ENCODE measurements at places on chromosomes 7 and 10. TPM values are rescaled to one million over a fixed set of nuclear protein-coding genes. Genes with fewer than 3 reads are reported as not detected.

DNA sequence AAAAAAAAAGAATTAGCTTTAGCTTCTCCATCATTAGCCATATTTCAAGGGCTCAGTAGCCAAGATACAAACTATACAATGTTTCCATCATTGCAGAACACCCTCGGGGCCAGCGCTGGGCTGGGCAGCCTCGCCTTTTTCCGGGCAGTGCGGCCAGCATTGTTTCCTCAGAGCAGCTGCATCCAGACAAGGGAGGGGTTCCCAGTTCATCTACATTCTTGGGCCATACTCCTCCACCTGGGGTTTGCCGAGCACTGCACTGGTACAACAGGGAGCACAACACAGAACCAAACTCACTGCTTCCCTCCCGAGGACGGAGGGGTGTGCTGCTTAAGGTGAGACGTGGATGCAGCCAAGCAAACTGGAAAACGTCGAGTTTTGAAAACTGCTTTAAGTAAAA lies 2.4 kb upstream of the PKD1L1 start:
- peak; percentile 46 for DNase-seq

- DNase-seq = no peak
Measured at GRCh38 chr10:25451401-25451800, 276.6 kb downstream of the GPR158 start.

GRCh38 chr7:111873326-111873646 lies 311.0 kb upstream of the IMMP2L start:
- DNase-seq = no peak

- no peak for DNase-seq
Measured at GRCh38 chr10:74078037-74078436, 72.6 kb downstream of the AP3M1 start.

- DNase-seq = no peak
Measured at GRCh38 chr10:48667960-48668590, 16.6 kb upstream of the WDFY4 start.

IKZF1 gene
- total RNA-seq = 9.2 TPM

DNA sequence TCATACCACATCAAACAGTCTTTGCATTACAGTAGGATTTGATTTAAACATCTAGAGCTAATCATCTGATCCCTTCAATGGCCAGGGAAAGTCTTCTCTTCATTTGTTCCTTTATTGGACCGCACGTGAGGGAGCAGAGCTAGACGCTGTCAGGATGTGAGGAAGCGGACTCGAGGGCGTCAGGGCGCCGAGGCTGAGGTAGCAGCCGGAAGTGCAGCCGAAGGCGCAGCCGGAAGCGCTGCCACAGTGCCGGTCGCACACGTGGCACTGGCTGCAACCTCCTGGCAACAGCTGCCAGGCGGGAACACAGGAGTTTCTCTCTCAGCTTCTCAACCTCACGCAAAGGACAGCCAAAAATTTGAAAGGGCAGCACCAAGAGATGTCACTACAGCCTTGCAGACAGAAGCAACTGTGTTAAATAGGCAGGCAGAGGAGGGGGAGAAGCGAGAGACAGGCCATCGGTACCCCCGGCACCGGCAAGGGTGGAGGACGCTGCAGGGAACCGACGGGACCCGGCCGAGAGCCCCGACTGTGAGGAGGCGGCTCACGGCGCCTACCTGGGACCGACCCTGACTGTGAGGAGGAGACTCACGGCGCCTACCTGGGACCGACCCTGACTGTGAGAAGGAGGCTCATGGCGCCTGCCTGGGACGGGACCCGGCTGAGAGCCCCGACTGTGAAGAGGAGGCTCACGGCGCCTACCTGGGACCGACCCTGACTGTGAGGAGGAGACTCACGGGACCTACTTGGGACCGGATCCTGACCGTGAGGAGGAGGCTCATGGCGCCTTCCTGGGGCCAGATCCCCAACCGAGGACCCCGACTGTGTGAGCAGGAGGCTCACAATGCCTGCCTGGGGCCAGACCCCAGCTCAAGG lies 32.3 kb downstream of the VIPR2 start:
- peak; percentile 6 for DNase-seq

GRCh38 chr10:35041502-35041879 lies 48.6 kb downstream of the CUL2 start:
- no peak for DNase-seq

DNA sequence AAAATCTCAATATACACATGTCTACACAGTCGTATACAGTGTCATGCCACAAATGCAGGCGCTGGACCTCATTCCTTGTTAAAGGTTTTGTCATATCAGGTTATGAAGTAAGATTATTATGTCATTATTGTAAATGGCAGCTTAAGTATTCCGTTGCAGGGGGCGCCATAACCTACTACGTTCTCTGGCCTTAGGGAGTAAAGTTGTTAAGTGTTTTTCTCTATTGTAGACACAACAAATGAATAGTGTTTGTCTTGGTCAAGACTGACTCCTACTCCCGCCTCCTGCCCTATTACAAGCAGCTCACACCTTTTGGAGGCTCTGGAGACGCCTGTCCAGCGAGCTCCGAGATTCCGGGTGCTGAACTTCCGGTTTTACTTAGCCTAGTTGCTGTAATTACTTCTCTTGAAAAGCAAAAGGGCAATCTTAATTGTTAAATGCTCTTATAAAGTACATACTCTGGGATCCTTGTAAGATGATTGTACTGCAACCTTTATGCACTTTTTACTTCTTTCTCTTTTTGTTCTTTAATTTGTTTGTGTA lies 994 bp downstream of the GATAD1 start:
- DNase-seq = peak; percentile 47

POM121C gene
- total RNA-seq = 23.1 TPM

DNA sequence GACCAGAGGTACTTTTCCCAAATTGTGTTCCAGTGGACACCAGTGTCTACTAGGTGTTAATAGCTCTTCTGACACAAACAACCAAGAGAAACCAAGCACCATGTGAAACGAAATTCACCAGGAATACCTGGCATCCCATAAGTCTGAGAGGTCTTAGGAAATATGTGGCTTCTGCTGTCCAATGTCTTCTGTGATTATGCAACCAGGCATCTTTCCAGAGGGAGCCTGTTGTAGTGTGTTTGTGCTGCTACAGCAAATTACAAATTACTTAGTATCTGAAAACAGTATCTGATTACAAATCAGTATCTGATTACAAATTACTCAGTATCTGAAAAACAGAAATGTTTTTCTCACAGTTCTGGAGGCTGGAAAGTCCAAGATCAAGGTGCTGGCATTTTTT lies 133.6 kb upstream of the NPVF start:
- DNase-seq = no peak

CYP3A7 gene
- not detected for total RNA-seq

Data from uterus (tissue), 4 donors.